ENCODE measurements at places on chromosomes 2 and 18. TPM values are rescaled to one million over a fixed set of nuclear protein-coding genes. Genes with fewer than 3 reads are reported as not detected.

Gene TEX44
- polyA plus RNA-seq, result not detected

Gene IL36G
- polyA plus RNA-seq, result not detected

Gene STK39
- 17.5 TPM for polyA plus RNA-seq

Gene PLEK
- 4.7 TPM for polyA plus RNA-seq

Gene CD8B2
- polyA plus RNA-seq, result 1.8 TPM

Gene EPHA4
- 6.5 TPM for polyA plus RNA-seq

Gene GPR155
- 7.3 TPM for polyA plus RNA-seq

Gene PSTPIP2
- 4.7 TPM for polyA plus RNA-seq

Gene OR6B2
- not detected for polyA plus RNA-seq

Gene GALR1
- polyA plus RNA-seq, result 0.25 TPM

Gene SPOPL
- polyA plus RNA-seq, result 13.5 TPM

Gene UPP2
- polyA plus RNA-seq, result not detected

Gene MARCHF7
- 65.3 TPM for polyA plus RNA-seq

Gene CHN1
- 13.2 TPM for polyA plus RNA-seq

Gene TACR1
- 3.4 TPM for polyA plus RNA-seq

Gene UGT1A8
- 0.56 TPM for polyA plus RNA-seq

Gene UGT1A6
- 19.9 TPM for polyA plus RNA-seq

Gene TCF7L1
- polyA plus RNA-seq, result 20.9 TPM

Gene MOGAT1
- polyA plus RNA-seq, result not detected

Gene GPR35
- polyA plus RNA-seq, result 3.3 TPM

Gene AKAIN1
- 0.41 TPM for polyA plus RNA-seq

Gene CTNNA2
- 1.9 TPM for polyA plus RNA-seq

Gene OBSL1
- 67.9 TPM for polyA plus RNA-seq

Gene DHRS9
- polyA plus RNA-seq, result 0.54 TPM

Gene SPAG16
- polyA plus RNA-seq, result 17.7 TPM

Measured in urinary bladder (tissue), 4 donors.